NCI-H1930 (cell line): ENCODE measurements at places on chromosomes 7 and 10.

DNA sequence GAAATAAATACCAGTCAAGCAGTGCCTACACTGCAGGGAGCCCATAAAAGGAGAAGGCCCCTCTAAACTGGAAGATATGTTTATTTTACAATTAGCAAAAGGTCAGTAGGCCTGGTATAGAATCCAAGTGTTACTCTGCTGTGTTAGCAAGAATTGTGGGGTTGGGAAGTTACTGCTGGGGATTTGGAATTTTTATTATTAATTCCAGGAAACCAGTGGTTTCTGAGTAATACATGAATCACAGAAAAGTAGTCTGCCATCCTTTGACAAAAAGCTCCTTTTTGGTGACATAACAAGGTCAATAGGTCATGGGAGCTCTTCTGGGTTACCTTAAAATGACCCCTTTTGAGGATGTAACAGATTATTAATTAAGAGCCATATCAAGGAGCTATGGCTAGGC lies 67.4 kb downstream of the ZNF92 start:
- DNase-seq: no peak

DNA sequence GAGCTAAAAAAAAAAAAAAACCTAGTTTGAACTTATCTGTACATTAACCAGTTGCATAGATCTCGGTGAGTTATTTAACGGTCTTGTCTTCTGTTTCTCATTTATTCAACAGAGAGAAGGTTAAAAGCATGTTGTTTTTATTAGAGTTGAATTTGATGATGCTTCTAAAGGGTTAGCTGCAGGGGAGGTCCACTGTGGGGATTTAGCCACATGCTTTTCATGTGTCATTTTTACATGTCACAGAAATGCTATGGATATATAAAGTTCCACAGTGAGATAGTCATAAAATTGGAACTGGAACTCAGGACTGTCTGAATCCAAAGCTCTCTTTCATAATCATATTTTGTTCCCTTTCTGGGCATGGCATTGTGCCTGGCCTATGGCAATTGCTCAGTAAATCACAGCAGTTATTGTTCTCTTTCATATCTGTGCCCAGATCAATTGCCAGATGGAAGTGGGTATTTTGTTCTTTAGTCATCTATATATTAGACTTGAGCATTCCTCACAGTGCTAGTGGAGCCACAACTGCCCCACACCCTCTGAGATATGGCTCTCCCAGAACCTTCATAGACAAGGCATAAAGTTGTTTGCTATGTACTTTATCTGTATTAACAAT lies 578.8 kb downstream of the NRG3 start:
- DNase-seq: no peak

DNA sequence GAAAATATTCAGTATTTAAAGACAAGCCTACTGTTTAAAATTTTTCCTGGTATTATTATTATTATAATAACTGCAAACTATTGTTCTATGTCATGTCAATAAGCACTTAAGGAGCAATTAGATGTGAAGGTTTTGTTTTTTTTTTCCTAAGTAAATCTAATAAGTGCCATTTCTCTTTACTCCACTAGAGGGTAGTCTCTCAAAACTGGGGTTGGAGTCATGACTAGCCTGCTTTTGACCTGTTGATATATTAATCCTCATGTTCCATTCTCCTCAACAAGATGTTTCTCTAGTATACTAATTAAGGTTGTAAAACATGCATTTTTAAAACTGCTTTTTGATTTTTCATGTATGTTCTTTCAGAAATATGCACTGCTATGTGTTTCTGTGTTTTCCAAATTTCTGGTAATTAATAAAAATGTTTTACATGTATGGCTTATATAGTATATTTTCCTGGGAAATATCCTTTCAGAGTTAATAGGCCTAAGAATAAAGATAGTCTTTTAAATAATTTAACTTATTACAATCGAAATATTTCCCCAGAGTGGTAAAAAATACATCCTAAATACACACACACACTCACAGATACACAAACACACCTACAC lies 1.0 kb upstream of the LRRN3 start:
- DNase-seq: no peak

GRCh38 chr7:10225275-10225674 lies 748.4 kb upstream of the PHF14 start:
- DNase-seq: peak; percentile 60
